Activated T-cell treated with anti-CD3 and anti-CD28 coated beads for 48 hours (primary cell): ENCODE measurements at places on chromosomes 11 and 22.

GRCh38 chr22:35195821-35196220, 61.5 kb upstream of the HMGXB4 start:
- no peak for DNase-seq

- DNase-seq = no peak
Measured at GRCh38 chr11:21415606-21416005, 746.2 kb downstream of the NELL1 start.

GRCh38 chr22:22558071-22558971, 744 bp downstream of the PRAME start:
- DNase-seq = no peak

GRCh38 chr11:27427183-27427980, 45.2 kb downstream of the LGR4 start:
- no peak for DNase-seq

- DNase-seq = no peak
Measured at GRCh38 chr22:50711446-50712340, 26.3 kb upstream of the ACR start.

DNA sequence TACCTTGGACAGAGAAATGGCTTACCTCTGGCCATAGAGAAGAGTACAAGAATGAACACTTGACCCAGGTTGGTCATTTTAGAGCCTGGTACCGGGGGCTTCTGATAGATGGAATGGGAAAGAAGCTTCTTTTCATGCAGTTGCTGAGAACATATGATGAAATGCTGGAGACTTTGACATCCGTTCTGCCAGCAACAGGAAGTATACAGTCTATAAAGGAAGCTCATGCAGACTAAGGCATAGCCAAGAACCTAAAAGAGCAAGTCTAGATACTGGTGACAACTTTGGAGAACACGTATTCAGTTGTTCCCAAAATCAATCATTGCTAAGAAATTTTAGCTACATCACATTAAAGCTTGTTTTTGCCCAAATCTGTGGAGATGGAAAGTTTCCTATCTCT, 894.6 kb downstream of the METTL15 start:
- no peak for DNase-seq

DNA sequence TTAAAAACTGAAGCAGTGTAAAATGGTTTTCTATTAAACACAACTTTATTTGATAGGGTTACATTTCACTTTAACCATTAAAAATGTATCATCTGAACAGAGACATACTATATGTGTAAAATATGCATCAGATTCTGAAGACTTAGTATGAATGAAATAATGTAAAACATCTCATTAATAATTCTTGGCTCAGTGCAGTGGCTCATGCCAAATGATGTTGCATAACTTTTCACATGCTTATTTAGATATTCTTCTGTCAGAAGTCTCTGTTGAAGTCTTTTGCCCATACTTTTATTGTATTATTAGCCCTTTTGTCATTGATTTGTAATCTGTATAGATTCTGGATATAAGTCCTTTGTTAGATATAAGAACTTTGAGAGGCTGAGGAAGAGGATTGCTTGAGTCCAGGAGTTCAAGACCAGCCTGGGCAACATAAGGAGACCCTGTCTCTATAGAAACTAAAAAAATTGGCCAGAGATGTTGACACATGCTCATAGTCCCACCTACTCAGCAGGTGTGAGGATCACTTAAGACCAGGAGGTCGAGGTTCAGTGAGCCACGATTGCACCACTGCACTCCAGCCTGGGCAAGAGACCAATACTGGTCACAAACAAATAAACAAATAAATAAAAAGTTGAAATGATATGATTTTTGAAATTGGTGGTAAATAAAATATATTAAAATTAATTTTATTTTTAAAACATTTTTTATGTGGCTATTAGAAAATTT, 73.8 kb upstream of the PARVA start:
- no peak for DNase-seq

DNA sequence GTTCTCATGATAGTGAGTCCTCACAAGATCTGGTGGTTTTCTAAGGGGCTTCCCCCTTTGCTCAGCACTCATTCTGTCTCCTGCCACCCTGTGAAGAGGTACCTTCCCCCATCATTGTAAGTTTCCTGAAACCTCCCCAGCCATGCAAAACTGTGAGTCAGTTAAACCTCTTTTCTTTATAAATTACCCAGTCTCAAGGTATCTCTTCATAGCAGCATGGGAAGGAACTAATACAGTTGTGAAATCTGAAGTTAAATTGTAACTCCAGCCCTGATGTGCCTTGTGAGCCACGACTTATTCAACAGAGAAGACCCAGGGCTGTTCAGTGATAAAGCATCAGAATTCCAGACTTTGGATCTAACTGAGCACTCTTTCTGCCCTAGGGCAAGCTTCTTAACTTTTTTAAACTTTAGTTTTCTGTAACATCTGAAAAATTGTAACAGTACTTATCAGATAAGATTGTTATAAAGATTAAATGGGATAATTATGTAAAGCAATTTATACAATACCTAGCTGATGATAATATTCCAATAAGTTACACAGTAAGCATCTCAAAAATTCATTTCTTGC, 220.0 kb downstream of the TRPC6 start:
- no peak for DNase-seq

- DNase-seq = no peak
Measured at GRCh38 chr11:34510673-34511072, 2.9 kb downstream of the ELF5 start.

DNA sequence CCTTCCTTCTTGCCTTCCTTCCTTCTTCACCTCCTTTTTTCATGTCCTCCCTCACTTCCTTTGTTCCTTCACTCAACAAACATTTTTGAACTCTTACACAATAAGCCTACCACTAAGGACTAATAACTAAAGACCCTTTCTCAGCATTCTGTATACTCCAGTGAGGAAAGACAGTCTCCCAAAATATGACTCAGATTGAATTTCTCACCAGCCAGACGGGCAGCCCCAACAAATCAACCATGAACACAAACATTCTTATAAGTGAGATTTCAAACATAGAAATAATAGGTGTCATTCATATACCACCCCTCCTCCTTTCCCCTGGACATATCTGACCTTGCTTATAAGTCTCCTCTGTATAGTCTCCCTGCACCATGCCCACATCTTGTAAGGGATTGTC, 1079.7 kb downstream of the OPCML start:
- no peak for DNase-seq

- no peak for DNase-seq
Measured at GRCh38 chr11:93194673-93195291, 3.0 kb downstream of the SLC36A4 start.

DNA sequence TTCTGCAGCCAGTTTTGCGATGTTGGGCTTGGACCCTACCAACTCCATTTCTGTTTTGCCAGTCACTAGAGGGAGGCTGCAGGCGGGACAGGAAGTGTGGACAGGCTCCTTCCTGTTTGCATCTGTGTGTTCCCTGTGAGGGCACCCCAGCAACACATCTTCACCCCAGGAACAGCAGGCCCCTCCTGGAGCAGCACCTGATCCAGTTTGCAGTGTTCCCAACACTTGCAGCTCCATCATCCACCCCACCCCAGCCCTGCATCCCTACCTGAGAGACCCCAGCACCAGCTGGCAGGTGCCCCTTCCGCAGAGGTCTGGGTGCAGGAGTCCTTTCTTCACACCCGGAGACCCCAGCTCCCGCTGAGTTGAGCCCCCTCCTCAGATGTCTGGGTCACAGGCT, 7.4 kb upstream of the VSIG10L2 start:
- no peak for DNase-seq

- DNase-seq = peak; percentile 4
Measured at GRCh38 chr22:36775586-36775963, 344 bp downstream of the IFT27 start.

DNA sequence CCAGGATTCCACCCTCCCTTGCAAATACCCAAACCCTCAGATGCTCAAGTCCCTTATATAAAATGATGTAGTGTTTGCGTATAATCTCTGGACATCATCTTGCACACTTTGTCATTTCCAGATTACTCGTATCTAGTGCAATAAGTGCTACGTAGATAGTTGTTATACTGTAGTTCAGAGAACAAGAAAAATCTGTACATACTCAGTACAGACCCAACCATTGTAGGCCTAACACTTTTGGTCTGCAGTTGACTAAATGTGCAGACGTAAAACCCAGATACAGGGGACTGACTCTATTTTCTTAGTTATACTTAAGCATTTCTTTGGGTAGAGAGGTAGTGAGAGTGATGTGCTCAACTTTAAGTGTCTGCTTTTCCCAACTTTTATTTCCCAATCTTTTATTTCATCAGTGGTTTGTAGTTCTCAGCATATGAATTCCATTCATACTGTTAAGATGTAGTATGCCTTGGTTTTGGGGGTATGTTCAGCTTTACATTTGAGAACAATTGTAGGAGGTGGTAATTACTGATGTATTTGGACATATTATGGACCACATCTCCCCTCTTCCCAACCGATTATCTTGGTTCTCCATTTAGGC, 43.9 kb downstream of the DDX6 start:
- DNase-seq = no peak

- no peak for DNase-seq
Measured at GRCh38 chr11:17700991-17701390, 18.4 kb upstream of the MYOD1 start.

DNA sequence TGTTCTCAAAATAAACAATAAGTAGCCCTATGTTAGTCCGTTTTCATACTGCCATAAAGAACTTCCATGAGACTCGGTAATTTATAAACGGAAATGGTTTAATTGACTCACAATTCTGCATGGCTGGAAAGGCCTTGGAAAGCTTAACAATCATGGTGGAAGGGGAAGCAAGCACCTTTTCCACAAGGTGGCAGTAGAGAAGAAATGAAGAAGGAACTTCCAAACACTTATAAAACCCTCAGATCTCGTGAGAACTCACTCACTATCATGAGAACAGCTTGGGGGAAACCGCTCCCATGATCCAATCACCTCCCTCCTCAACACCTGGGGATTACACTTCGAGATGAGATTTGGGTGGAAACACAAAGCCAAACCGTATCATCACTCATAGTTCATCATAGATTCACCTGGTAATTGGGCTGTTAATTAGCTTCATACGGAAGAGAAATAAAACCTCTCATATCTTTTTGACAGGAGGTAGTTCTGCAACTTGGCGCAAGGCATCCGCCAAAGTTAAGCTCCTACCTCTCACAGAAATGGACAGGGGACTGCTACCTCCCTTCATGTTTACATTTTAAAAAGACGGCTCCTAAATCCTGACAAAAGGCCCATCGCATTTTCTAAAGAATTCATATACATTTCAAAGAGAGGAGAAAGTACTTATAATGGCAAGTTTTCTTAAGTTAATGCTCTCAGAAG, 49.0 kb downstream of the MUC15 start:
- DNase-seq = no peak

DNA sequence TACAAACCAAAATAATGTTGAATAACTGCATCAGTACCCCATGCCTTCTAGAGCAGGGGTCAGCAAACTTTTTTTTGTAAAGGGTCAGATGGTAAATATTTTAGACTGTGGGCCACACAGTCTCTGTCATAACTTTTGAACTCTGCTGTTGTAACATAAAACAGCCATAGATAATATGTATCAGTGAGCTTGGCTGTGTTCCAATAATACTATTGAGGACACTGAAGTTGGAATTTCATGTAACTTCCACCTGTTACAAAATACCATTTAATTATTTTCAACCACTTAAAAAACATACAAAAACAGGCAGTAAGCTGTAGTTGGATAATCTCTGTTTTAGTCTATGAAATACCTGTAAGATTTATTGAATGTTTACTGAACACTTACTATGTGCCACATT, 55.2 kb downstream of the PICALM start:
- no peak for DNase-seq

- DNase-seq = no peak
Measured at GRCh38 chr11:17350455-17351171, 987 bp upstream of the NCR3LG1 start.

- DNase-seq = no peak
Measured at GRCh38 chr11:70590356-70590991, 192.1 kb downstream of the CTTN start.

DNA sequence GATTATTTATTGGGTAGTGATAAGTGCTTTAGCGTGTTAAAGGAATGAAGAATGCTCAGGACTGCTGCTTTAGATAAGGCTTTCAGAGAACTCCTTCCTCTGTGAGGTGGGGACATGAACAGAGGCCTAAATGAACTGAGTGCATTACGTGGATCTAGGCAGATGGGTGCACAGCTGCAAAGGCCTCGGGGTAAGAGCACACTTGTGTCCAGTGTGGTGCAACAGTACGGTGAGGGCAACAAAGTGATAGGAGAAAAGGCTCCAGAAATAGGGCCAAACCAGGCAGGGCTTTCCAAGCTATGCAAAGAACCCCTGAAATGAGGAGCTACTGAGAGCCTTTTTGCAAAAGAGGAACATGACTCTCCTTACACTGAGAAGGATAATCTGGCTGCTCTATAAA, 45.3 kb upstream of the ARHGAP32 start:
- no peak for DNase-seq

DNA sequence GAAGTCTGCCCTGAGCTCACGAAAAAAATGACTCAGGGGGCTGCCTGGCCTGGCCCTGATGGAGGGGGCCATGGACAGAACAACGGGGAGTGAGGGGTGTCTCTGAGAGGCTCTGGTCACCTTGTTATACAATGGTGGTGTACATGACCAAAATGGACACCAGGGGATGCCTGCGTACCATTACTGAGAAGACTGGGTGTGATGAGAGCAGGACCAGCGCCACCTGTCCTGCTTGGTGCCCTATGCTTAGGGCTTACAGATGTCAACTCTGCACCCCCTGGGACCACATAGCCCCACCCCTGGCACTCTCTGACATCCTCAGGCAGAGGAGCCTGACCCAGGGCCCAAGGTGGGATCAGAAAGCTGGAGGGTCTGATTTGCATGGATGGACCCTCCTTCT, 104.8 kb downstream of the ZNF280B start:
- no peak for DNase-seq

DNA sequence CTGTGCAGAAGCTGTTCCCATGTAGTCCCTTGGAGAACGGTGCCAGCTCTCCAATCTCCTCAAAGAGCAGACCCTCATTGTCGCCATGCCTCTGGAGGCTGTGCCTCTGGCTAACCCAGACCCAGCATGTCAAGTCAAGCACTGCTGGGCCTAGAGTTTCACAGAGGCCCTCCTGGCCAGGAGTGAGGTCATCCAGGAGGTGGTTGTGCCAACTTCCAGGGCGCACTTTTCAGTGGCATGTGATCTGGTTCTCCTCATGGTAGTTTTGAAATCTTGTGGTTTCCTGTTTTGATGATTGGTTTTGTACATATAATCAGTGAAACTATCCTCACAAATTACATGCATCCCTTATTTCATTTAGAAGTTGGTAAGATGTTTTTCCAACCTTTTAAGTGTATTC, 78.9 kb downstream of the PPFIBP2 start:
- DNase-seq = no peak

- DNase-seq = no peak
Measured at GRCh38 chr11:26109658-26110368, 222.1 kb upstream of the ANO3 start.

- DNase-seq = no peak
Measured at GRCh38 chr11:96567667-96568066, 177.9 kb downstream of the JRKL start.

DNA sequence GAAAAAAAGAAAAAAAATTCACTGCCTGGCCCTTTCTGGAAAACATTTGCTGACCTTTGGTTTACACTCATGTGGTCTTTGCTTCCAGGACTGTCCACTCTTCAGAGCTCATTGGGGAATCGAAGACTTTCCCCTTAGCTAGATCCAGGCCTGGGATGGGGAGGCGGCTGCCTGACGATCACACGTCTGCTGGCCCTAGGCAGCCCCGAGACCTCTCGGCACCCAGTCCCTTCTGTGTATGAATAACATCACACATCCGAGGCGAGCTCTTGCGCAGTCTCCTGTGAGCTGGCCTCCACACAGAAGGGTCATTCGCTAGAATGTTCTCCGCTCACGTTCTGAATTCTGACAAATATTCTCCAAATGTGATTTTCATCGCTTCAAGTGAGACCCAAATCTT, 25.7 kb upstream of the GAL start:
- no peak for DNase-seq

- DNase-seq = no peak
Measured at GRCh38 chr11:45737056-45737455, 67.9 kb upstream of the SLC35C1 start.
